ENCODE measurements at places on chromosomes 2 and 18. TPM values are rescaled to one million over a fixed set of nuclear protein-coding genes. Genes with fewer than 3 reads are reported as not detected.

The GPR45 gene
- total RNA-seq: not detected

DNA sequence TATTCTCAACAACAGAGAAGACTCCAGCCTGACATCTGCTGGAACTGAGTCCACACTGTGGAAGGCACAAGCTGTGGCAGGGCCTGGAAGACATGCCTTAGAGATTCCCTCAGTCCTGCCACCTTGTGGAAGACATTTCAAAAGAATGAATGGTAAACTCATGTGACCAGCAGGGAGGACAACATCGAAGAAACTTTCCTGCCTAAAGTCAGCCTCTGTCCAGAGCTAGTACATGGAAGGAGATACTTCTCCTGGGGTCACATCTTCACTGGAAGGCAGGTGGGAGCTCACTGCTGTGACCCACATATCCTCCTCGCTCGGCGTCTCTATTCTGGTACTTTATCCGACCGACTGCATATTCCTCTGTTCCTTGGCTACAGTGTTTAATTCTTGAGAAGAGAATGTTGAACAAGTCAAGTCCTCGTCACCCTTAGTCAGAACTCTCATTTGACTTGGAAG lies 59.5 kb downstream of the PUM2 start:
- DNase-seq: no peak

DNA sequence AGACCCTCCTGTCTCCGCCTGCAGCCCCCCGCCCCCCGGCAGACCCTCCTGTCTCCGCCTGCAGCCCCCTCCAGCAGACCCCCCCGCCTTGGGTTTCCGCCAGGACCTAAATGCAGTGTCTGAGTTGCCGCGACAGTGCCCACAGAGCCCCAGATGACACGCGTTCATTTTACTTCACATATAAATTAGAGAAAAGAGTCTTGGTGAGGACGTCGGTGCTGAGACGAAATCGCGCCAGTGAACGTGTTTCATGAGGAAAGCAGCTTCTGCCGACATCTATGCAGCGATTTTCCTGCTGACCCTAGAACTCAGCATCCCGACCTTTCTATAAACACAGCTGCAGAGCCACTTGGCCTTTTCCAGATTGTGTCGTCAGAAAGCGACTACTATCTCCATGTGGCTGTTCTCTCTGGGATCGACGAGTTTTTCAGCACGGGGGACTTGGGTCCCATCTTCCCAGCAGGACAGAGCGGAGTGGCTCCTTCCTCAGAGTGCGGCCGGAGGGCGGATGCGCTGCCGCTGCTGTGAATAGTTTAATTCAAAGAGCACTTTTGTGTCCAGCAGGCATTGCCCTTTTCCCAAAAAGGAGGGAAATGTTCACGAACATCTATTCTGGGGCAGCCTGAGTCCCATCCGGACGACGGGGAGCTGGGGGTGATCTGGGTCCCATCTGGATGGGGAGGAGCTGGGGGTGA lies 136.7 kb downstream of the NFATC1 start:
- DNase-seq: no peak

The GYPC gene
- 84.2 TPM for total RNA-seq

DNA sequence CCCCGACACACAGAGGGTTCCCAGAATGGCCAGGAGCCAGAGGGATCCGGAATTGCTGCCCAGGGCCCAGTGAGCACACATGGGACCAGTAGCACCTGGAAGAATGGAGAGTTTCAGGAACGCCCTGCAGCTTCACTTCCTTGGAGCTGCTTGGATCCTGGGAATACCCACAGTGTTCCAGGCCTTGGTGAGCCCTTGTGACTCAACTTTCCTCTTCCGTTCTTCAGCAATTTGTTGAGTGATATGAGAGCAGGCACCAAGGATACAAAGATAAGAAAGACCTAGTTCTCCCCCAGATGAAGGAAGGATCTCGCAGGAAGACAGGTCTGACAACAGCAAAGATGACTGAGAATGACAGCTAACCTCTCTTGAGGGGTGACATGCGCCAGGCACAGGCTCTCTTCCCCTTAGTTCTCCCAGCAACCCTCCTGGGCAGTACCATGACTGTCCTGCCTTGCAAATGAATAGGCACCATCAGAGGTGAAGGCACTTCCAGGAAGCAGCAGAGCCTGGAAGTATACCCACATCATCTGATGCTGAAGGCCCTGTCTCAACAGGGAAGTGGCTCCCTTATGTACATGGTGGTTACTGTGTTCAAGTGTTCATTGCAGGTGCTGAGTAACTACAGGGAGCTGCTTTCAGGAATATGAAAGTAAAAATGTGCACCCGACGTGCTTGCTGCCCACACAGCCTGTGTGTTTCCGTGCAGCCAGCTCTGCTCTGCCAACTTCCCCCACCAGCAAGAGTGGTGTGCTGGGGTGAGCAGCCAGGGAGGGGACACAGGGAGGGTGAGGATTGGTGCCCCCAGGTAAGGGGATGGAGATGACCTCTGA lies 116.2 kb downstream of the STPG4 start:
- DNase-seq: no peak

DNA sequence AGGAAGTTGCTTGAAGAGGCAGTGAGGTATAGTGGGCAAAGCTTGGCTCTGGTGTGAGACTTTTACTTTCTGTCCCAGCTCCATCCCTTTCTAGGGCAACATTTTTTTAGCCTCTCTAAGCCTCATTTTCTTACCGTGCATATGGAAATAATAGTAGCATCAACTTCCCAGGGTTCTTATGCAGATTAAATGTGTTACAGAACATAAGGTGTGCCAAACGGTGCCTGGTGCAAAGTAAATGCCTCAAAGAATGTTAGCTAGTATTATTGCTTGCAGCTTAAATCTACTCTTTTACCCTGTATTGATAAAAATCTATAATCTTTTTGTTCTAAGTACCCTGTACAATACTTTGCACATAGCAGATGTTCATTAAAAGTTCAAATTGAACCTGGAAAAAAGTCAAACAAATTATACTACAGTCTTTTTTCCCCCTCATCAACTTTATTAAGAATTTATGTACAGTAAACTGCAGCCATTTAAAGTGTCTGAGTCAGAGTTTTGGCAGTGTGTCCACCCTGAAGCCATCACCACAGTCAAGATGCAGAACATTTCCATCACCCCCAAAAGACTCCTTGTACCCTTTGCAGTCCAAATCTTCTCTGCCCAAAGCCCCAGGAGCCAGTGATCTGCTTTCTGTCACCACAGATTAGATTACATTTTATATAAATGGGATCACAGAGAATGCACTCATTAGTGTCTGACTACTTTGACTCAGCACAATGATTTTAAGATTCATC lies 10.6 kb downstream of the MAPRE2 start:
- no peak for DNase-seq

DNA sequence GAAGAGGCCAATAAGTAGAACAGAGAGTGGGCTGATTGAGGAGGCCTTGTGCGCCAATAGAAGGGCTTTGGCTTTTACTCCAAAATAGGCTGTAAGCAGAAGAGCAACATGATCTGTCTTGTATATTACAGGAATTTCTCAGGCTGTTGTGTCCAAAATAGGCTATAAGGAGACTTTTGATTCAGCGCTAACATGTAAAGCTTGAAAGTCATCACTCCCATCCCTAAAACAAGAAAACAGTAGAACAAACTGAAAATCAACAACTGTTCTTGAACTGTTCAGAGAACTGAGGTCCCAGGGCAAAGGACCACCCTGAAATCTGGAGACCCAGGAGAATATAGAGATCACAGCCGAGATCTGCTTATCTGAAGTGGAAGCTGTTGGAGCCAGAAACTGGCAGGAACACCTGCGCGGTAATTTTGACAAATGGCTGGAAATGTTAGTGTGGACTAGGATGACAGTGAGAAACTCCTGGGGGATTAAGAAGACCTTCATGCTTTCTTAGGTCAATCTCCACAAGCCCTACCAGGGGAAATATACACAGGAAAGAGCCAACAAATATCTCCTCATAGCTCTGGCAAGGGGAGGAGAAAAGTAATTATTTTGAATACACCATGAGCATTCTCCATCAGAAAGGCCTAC lies 258.6 kb downstream of the RBM43 start:
- no peak for DNase-seq

DNA sequence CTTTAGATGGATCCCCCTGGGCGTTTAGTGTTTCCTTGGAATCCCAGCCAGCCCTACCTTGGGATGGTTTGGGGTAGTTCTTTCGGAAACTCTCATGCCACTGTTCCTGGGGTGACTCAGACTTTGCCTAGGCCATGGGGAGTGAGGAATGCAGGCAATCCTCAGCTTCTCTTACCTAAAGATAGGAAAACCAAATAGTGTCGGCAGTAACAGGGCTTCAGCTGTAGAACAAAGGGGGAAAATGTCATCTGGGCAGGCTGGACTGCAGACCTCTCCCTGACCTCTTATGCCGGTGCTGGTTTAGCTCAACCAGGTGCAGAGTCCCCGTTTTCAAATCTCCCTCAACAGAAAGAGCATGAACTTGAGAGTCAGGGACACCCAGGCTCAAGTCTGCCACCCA lies 252.1 kb downstream of the TSN start:
- no peak for DNase-seq

DNA sequence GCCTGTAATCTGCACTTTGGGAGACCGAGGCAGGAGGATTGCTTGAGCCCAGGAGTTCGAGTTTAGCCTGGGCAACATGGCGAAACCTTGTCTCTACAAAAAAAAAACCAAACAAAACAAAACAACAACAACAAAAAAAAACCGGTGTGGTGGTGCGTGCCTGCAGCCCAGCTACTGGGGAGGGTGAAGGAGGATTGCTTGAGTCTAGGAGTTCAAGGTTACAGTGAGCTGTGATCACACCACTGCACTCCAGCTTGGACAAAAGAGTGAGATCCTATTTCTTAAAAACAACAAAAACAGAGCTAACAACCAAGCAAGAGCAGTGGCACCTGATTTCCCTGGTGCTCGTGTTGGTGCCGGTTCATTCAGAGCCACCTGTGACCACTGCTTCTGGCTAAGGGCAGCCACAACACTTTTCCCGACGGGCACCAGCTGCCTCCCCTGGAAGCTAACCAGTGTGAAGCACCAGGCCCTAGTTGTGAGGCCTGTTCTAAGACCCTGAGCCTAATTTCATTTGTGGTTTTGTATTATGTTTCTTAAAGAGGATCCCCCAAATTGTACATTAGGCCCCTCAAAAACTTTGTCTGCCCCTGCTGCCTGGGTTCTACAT lies 1.3 kb downstream of the AOX1 start:
- DNase-seq: no peak

The SLC35F5 gene
- 64.6 TPM for total RNA-seq

The IRS1 gene
- total RNA-seq: 16.9 TPM

GRCh38 chr18:5461041-5461440 lies 82.8 kb downstream of the EPB41L3 start:
- DNase-seq: no peak

- DNase-seq: no peak
Measured at GRCh38 chr2:234199996-234200395, 149.5 kb downstream of the SPP2 start.

DNA sequence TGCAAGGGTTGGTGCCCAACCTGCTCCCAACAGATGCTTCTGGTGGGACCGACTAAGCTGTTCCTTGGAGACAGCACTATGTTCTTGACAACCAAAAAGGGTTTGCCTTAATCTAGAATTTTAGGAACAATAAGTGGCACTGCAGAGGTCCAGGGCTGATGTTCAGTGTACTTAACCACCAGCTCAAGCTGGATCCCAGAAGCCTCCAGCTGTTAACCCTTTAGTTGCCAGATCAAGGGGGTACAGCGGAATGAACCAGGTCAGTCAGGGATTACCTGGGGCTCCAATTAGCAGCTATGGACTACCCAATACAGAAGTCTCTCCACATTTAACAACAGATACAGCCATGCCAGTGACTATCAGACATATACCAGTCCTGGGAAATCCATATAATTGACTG lies 3.5 kb downstream of the GPR75 start:
- no peak for DNase-seq

DNA sequence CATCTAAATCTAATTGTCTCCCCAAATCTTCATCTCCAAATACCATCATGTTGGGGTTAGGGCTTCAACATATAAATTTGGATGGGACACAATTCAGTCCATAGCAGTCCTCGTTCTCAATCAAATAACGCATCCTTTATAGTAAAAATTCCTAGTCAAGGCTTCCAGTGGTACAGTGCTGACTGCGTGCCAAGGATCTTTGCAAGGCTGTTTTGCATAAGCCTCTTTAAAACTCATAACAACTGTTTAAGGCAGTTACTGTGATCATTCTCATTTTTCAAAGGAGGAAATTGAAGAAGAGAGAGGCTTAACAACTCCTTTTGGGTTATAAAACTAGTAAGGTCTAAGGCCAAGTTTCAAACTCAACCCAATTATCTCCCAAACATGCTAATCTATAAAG lies 666.9 kb downstream of the NYAP2 start:
- DNase-seq: no peak

The LRRTM4 gene
- total RNA-seq: 0.98 TPM

DNA sequence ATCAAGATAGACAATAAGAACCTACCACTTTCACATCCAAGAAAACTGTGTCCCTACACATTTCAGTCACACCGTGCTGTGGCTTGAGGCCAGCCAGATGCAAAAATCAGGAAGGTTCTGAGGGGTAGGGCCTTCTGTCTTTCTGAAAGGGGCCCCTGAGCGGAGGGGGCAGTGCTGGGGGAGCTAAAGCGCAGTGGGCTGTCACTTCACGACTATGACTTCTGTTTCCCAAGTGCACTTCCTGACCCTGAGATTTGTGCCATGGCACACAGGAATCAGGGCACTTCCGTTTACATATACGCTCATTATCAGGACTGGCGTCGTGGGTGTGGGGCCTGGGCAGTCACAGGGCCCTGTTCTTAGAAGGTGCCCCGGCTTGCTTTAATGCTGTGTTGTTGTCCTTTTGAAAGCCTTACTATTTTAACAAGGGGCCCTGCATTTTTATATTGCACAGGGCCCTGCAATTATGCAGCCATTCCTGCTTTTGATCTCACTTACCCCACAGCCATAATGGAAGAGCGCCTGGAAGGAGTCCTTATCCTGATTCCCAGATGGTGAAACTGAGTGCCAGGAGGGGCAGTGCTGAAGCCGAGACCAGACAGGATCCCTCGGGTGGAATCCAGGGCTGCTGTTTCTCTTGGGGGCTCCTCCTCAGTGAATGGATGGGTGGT lies 620 bp downstream of the NGEF start:
- DNase-seq: peak; percentile 65

GRCh38 chr2:88190808-88191721 lies 20.9 kb downstream of the THNSL2 start:
- no peak for DNase-seq

The PCARE gene
- total RNA-seq: not detected

DNA sequence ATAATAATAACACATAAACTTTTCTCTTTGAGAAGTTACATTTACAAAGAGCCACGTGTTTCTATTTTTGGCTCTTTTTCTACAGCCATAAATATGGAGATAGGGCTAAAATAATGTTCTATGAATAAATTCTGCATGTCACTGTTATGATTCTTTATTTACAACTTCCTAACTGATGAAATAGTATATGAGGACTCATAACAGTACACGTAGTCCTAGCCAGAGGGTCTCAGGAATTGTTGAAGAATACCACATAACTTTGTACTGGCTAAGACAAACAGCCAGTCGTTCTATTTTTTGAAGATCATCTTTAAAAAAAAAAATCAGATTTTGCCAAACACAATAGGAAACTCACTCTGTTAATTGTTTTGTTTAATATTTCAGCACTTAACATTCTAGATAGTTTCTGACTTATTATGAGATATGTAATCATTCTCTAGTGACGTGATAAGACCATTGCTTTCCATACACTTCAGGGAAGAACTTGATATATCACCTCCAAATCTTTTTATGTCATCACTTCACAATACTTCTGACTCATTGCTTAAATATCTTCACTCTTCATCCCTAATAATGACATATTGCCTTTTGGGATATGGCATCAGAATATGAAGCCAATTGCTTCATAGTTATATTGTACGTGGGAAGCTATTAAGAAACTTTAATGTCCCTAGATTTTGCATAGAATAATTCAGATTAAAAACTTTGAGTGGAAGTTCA lies 256.1 kb downstream of the XIRP2 start:
- no peak for DNase-seq

The CFAP65 gene
- not detected for total RNA-seq

The STAT4 gene
- total RNA-seq: 9.1 TPM

GRCh38 chr2:9641641-9642040 lies 10.8 kb upstream of the YWHAQ start:
- no peak for DNase-seq
